Kidney (tissue), 22 donors: ENCODE measurements at places on chromosomes 1 and 21. TPM values are rescaled to one million over a fixed set of nuclear protein-coding genes. Genes with fewer than 3 reads are reported as not detected.
A peak's percentile ranks its signal among the peaks of the same experiment; 100 is the strongest.

Gene KRTAP7-1
- not detected for polyA plus RNA-seq

DNA sequence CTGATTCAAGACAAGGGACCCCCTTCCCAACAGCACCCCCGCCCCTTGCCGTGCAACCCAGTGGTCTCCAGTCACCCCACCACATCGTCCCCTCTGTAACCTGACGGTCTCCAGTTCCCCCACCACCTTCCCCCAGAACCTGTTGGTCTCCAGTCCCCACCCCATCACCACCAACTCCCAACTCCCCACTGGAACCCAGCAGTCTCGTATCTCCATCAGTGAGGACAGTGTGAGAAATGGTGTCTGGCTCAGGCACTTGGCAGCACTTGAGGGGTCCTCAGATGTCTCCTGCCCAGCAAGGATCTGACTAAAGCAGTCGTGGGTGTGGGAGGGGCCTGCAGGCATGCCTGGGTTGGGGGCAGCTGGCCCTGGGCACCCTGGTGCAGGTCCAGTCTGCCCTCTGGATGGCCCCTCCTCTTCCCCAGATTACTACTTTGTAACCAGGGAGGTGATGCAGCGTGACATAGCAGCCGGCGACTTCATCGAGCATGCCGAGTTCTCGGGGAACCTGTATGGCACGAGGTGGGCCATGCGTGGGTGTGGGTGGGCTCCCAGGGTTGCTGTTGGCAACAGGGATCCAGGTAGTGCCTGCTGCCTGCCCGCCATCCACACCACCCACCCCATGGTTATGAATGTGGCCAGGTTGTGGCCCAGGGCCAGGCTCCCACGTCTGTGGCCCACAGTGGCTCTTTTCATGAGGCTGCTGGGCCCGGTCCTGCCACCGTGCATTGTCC is 3.1 kb upstream of the GJC2 start:
- H3K4me1 ChIP-seq: peaks cover 50% of the 10 kb centered on the region
- H3K36me3 ChIP-seq: peaks cover 13% of the 10 kb centered on the region
- no peaks in the 10 kb centered on the region for H3K27me3 ChIP-seq
- H3K4me3 ChIP-seq: no peak overlapping the region
- no peak for DNase-seq
- no peak overlapping the region for H3K27ac ChIP-seq

Gene MFAP2
- 8.2 TPM for polyA plus RNA-seq

Gene MYBPHL
- not detected for polyA plus RNA-seq

DNA sequence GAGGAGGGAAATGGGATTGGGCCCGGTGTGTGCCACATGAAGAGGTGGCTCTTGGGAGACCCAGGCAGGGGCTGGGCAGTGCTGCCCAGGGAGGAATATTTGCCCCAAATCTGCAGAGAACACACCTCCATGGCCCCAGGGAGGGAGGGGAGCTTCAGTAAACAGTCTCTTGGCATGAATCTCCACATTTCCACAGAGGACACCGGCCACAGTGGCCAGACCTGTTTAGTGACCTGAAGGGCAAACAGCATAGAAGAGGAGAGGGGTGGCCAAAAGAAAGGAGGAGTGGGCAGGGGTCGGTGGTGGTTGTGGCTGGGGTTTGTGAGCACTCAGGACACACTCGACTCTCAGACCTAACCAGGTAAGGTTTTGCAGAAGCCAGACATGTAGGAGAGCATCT is 54.0 kb upstream of the IFFO2 start:
- DNase-seq: no peak
- H3K4me1 ChIP-seq: peaks cover 27% of the 10 kb centered on the region
- no peak overlapping the region for H3K4me3 ChIP-seq
- H3K27ac ChIP-seq: peak overlapping the region; percentile 87
